Mammary epithelial cell (primary cell): ENCODE measurements at places on chromosomes 1 and 21. TPM values are rescaled to one million over a fixed set of nuclear protein-coding genes. Genes with fewer than 3 reads are reported as not detected.

The PRAMEF17 gene
- not detected for total RNA-seq

The LCE1E gene
- total RNA-seq = not detected

The OR6N1 gene
- not detected for total RNA-seq

The LRRC53 gene
- not detected in 2 replicates for total RNA-seq
